ENCODE measurements at places on chromosomes 16 and 17. TPM values are rescaled to one million over a fixed set of nuclear protein-coding genes. Genes with fewer than 3 reads are reported as not detected.

GRCh38 chr17:79950306-79950705, 85.4 kb downstream of the TBC1D16 start:
- no peak for ATAC-seq

- ATAC-seq, result peak; percentile 94
These were observed at the start of gene ZDHHC1 for GRCh38 chr16:67415872-67416793. ZDHHC1 (minus strand) TSS chr16:67416477; CDS start chr16:67407775, 8,702 bp downstream.

DNA sequence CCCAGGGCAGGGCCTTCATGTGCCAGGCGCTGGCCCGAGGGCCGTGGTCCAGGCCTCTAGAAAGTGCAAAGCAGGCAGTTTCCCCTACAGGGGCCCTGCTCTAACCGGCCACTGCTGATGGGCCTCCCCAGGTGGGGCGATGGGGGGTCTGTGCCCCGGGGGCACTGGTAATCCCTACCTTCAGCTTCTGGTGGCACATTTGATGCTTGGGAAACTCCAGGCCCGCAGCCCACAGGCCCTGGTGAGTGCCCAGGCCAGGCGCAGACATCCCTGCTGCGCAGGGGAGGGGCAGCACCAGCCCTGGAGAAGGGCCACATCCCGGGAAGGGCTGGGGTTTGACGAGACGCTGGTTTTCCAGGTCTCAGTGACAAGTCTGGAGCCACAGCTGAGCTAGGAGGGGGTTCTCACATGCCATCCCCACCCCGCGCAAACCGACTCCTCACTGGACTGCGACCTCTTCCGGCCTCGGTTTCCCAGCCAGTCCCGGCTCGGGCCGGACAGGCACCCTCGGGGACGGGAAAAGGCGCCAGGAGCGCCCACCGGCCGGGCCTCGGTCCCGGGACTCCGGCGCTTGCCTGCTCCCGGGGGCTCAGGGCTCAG, 1.6 kb downstream of the DOC2B start:
- no peak for ATAC-seq

DNA sequence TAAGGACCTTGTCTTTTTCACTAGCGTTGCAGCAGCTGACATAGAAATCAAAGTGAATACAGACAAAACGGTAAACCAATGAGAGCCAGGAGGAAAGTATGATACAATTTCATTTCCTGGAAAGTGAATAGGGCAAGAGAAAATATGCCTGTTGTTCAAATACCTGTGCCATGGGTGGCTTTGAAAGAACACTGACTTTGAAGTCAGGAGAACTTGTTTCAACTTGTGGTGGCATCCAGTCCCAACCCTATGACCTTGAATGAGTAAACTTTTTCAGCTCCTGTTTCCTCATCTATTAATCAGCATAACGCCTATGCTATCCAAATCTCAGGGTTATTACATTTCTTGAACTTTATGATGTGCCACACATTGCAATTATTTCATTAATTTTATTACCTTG, 173.7 kb upstream of the HS3ST3A1 start:
- no peak for ATAC-seq

- no peak for ATAC-seq
These were observed 21.3 kb downstream of the CYLD start for GRCh38 chr16:50763211-50763610.

DNA sequence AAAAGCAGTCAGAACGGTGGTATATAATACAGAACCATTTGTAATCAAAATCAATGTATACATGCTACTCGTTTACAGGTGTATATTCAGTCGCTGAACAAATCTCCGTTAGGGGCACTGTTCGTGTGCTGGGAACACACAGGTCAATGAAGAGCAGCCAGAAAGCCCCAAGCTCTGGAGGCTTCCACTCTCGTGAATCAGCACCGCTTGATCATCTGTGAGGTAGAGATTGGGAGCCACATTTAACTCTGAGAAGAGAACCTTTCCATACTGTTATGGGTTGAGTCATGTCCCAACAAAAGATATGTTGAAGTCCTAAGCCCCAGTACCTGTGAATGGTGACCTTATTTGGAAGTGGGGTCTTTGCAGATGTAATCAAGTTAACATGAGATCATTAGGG, 5.4 kb upstream of the CYTH1 start:
- no peak for ATAC-seq

GRCh38 chr17:70420861-70421445, 251.6 kb downstream of the KCNJ2 start:
- no peak for ATAC-seq

GRCh38 chr16:50967827-50968612, 183.1 kb downstream of the SALL1 start:
- ATAC-seq, result no peak

DNA sequence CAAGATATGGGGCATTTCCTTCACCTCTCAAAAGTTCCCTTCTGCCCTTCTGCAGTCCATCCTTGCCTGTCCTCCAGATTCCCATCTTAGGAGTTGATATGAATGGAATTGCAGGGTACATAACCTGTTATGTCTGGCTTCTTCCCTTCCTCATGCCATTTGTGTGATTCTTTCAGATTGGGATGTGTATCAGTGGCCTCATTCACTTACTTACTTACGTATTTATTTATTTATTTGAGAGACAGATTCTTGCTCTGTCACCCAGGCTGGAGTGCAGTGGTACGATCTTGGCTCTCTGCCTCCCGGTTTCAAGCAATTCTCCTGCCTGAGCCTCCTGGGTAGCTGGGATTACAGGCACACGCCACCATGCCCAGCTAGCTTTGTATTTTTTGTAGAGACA, 6.2 kb upstream of the TMEM94 start:
- ATAC-seq, result no peak

- peak; percentile 6 for ATAC-seq
These were observed 796 bp downstream of the NPB start for GRCh38 chr17:81902653-81903414.

DNA sequence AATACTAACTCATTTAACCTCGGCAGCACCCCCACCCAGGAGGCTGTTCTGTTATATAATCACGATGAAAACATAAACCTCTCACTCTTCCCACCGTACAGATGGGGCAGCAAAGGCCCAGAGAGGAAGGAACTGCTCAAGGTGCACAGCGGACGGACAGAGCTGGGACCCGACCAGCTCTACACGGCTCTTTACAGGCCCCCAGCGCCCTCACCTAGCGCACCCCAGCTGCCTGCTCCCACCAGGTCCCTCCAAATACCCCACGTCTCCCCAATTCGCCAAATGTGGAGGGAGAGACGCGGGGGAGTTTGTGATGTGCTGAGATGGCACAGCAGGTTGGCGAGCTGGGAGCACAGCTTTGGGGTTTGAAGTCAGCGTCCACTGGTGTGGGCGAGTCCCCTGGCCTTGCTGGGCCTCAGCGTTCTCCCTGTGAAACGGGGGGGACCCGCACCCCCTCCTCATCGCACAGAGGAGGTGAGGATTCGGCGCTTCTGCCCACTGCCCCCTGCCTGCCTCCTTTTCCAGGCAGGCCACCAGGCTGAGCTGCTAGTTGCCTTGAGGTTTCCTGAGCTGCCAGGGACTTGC, 54.1 kb downstream of the CBFA2T3 start:
- ATAC-seq, result no peak

The ITGB4 gene
- 0.64 TPM for total RNA-seq

The PGAP3 gene
- 16.6 TPM for total RNA-seq

The PLLP gene
- total RNA-seq, result 1.3 TPM

The IFT20 gene
- 69.2 TPM for total RNA-seq

The RSKR gene
- 7.7 TPM for total RNA-seq

The MYL11 gene
- 3.0 TPM for total RNA-seq

The HDAC5 gene
- 47.1 TPM for total RNA-seq

The CLEC3A gene
- total RNA-seq, result not detected

The CD300LF gene
- total RNA-seq, result 1.1 TPM

All from motor neuron (in vitro differentiated cells).